Tibial nerve (tissue), 4 donors: ENCODE measurements at places on chromosomes 7 and 10.

DNA sequence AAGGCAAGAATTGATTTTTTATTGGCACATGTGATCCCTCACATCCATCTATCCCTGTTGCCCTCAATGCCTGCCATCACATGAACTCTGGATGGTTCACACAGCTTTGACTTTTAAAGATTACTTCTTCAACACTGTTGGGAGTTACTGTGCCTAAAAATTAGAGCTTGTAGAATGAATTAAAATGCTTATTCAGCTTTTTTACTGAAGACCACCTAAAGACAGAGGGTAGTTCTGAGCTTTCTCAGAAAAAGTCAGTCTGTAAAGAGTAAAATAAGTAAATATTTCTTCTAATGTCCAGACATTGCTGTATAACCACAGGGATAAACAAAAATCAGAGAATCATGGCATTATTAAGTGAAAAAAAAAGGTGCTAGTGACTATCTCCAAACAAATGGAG, 93.3 kb upstream of the CSTF2T start:
- no peak for DNase-seq

- DNase-seq: no peak
Measured at GRCh38 chr7:23220690-23221305, 25.8 kb upstream of the GPNMB start.

GRCh38 chr10:95573964-95574604, 12.9 kb upstream of the SORBS1 start:
- DNase-seq: no peak

GRCh38 chr10:60290558-60290957, 99.1 kb downstream of the ANK3 start:
- no peak for DNase-seq

GRCh38 chr10:46215426-46215825, 71.4 kb upstream of the ANTXRL start:
- DNase-seq: no peak

DNA sequence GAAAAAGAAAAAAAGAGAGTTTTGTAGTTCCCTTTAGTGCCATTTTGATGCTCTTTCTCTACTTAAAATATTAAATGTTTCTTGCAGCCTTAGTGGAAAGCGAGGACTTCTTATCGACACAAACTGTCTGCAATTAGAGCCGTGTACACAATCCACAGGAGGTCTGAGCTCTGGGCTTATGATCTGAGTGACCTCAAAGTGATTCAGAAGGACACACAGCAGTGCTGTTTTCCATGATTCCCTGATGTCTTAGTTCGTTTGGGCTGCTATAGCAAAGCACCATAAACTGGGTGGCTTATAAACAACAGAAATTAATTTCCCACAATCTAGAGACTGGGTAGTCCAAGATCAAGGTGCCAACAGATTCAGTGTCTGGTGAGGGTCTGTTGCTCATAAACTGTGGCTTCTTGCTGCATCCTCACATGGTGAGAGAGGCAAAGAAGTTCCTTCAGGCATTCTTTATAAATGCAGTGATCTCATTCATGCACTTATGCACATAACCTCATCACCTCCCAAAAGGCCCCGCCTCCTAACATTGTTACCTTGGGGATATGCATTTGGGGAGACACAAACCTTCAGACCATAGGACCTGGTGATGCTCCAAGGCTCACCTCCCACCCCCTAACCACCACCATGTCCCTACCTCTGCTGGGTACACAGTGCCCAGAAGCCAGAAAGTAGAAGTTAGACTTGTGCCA, 204.5 kb upstream of the GHITM start:
- DNase-seq: no peak

- no peak for DNase-seq
Measured at GRCh38 chr10:66917104-66917503, 8.7 kb upstream of the LRRTM3 start.

DNA sequence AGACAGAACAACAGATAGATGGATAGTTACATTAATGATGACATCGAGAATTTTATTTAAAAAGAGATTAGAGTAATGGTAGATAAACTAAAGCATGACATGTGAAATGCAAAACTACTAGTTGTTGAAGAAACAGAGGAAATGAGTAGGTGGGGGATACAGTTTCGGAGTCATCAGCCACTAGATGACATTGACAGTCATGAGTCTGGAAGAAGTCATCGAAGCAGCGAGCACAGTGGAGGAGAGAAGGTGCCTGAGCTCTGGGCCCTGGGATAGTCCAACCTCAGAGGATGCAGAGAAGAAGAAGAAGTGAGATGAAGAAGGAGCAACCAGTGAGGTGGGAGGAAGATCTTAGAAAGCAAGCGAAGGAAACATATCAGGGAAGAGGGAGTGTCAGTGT, 20.2 kb upstream of the SEC61A2 start:
- no peak for DNase-seq

DNA sequence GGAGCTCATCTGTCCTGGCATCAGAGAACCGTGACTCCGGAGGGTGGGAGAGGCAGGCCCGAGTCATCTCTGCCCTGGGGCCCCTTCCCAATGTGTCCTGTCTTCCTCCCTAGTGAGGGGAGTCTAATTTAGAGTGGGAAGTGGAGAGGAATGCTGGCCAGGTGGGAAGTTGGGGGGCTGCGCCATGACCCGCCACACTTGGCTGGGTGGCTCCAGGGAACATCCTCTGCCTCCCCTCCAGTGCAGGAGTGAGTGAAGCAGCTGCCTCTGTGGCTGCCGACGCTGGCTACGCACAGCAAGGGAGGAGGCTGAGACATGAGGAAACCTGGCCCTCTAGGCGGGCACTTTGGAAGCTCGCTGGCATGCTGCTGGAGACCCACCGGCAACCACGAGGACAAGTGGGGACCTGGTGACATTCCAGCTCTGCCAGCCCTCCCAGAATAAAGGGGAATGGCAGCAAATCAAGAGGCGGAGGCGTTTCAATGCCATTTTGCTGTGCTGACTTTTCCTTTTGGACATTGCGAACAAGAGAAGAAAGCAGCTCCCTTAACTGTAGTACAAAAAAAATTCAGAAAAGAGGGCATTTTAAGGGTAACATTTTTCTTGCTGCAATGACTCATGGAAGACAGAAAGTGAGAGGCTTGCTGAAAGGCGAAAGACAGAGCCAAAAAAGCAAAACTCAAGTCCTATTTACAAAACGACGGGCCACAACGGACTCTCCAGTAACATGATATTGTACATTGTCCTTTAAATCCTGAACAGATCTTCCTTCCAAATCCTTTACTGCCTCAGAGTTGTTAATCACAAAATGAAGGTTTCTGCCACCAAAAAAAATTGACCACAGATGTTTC, 121.2 kb upstream of the PITRM1 start:
- no peak for DNase-seq

DNA sequence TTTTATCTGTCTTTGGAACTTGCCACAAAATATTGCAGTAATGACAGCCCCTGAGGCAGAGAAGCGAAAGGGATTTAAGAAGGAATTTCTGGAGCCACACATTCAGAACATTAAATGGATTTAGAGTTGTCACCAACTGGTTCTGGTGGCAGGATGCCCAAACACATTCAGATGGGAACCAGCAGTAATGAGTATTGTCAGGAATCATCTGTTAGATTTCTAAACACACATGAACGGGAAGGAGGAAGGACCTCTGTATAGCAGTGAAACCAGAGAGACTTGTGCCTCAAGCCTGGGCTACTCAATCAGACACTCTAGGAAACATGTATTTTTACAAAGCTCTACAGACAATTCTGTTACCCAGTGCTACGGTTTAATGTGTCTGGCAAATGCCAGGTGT, 103.8 kb upstream of the CCNY start:
- no peak for DNase-seq

DNA sequence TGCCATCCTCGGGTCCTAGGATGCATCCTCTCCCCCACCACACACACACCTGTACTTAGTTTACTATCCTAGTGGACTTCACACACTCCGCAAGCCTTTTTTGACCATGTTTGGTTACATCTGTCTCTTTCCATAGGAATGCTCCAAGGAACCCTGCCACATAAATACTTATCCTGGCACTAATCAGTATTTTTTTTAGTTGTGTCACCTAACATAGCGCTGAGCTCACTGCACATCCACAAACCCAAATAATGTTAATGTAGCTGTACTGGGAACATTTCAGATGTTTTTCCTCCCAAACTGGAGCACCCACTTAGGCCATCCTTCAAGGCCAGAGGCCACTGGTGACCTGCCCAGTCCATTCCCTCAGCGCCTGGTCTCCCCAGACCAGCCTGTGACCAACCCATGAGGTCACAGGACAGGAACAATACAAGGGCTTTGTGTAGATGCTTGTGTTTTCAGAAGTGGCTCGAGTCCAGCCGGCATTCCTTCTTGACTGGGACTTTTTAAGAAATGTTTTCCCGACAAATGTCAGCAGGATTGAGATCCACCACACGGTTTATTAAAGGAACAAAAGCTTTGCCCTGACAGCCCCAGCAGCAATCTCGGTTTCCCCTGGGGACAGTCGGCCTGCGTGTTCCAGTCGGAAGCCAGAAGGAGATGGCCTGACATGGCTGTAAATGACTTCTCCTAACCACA, 181.4 kb downstream of the JCAD start:
- DNase-seq: no peak

GRCh38 chr7:30561389-30561788, 33.3 kb upstream of the GARS1 start:
- no peak for DNase-seq

- DNase-seq: no peak
Measured at GRCh38 chr10:12950583-12951128, 50.9 kb downstream of the CCDC3 start.

DNA sequence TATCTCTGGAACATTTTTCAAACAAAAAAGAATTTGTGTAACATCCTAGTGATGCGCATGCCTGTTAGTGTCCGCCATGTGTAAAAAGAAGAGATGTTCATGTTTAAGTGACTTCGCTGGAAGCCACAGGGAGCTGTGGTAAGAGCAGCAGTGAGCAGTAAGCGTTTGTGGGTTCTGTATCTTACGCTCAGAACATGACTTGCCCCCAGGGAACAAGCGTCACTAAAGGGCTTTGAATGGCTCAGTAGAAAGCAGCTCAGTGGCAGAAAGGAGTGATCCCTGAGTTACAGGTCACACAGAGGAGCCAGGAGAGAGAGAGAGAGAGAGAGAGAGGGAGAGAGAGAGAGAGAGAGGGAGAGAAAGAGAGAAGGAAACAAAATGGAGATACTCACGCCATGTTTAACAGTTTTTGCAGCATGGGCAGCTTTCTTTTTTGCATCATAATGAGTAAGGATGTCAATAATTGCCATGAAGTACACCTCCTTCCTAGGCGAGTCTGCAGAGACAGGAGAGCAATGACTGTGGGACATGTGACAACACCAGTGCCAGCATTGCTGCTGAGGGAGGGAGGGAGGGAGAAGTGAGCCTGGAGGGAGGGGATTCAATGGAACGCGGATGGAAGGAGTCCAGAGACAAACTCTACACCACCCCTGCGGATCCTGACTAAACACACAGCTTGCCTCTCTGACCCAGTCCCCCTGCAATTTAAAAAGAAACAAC, 174.6 kb downstream of the PIP4K2A start:
- no peak for DNase-seq

DNA sequence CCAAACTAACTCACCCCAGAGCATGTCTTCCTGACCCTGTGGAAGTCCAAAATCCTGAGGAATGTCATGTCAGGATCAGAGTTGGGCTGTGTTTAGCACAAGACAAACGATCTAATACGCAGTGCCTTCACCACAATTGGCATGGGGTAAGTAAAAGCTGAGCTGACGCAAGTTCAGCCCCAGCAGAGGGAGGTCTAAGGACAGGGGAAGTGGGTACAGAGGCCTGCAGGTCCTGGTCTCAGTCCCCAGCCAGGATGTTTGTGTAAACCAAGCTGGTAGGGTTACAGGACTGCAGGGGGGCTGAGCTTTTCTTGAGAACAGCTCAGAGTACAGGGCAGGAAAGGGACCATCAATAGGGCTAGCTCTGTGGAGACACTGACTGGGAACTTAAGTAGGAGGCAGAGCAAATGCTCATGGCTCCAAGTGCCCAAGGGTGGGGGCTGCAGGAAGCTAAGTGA, 5.3 kb upstream of the KCNIP2 start:
- DNase-seq: no peak

DNA sequence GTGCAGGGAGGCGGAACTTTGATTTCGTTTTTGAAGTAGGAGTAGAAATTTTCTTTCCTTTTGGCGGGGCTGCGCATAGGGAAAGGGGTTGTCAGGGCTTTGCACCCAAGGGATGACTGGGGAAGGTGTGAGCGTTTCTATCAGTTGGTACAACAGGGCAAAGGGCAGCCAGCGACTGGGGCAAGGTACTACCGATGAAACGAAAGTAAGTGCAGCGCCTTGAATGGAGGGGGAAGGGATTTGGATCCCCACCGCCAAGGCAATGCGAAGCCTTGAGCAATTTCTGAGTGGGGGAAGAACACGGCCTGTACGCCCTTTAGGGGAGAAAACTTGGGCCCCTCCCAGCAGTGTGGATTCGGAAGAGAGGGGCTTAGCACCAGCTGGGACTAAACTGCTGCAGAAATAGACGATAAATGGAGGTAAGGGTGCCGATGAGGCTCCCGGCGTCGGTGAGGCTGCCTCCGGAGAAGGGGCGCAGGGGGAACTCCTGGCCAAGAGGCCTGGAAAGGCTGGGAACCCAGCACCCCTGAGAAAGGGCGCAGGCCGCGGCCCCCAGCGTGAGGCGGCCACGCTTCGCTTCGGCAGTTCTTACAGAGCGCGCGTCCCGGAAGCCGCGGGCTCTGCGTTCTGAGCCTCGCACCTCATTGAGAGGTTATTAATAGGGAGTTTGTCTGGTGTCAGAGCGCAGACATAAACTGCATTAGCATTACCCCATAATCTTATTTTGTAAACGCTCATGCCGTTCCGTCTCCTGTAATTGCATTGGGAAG, 10.0 kb upstream of the TLX1 start:
- DNase-seq: no peak

- no peak for DNase-seq
Measured at GRCh38 chr7:7175075-7175695, 7.2 kb upstream of the C1GALT1 start.

GRCh38 chr10:96138102-96138501, 8.0 kb downstream of the ZNF518A start:
- no peak for DNase-seq

GRCh38 chr10:117320050-117320665, 55.1 kb downstream of the PDZD8 start:
- no peak for DNase-seq

DNA sequence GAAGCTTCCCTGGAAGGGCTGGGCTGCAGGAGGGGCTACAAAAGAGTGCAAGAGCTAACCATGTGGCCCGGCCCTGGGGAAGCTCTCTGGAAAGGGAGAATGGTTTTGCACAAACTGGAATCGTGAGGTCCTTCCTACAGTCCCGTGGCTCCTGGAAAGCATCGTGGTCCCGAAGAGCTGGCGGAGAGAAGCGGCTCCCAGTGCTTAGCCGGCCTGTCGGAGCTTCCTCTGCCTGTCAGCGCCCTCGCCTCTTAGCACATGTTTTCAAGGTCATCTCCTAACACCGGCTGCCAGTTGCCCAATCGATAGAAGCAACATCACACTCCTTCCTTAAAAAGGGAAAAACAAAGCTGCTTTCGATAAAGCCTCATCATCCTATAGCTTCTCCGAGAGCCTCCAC, 42.1 kb upstream of the MGMT start:
- no peak for DNase-seq

DNA sequence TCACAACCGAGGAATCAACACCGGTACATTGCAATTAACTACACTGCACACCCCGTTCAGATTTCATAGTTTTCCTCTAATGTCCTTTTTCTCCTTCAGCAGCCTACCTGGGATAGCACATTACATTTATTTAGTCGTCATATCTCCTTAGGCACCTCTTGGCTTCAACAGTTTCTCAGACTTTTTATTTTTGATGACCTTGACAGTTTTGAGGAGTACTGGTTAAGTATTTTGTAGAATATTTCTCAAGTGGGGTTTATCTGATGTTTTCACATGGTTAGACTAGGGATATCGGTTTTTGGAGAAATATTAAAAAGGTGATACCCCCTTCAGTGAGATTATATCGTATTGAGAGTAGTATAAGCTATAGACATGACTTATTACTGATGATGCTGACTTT, 87.0 kb upstream of the GLCCI1 start:
- DNase-seq: no peak

- peak; percentile 21 for DNase-seq
Measured at GRCh38 chr10:48604991-48605508, at the start of gene ARHGAP22. ARHGAP22 (minus strand) TSS chr10:48605073; CDS start chr10:48604796, 277 bp downstream.
